Vagina (tissue), 2 donors: ENCODE measurements at places on chromosomes 3 and 15. TPM values are rescaled to one million over a fixed set of nuclear protein-coding genes. Genes with fewer than 3 reads are reported as not detected.

GRCh38 chr3:127612966-127613365 lies 14.8 kb downstream of the MCM2 start:
- H3K4me1 ChIP-seq = no peaks in the 10 kb centered on the region
- no peaks in the 10 kb centered on the region for H3K27me3 ChIP-seq
- no peak overlapping the region for H3K27ac ChIP-seq
- no peaks in the 10 kb centered on the region for H3K36me3 ChIP-seq
- H3K4me3 ChIP-seq = no peak overlapping the region

DNA sequence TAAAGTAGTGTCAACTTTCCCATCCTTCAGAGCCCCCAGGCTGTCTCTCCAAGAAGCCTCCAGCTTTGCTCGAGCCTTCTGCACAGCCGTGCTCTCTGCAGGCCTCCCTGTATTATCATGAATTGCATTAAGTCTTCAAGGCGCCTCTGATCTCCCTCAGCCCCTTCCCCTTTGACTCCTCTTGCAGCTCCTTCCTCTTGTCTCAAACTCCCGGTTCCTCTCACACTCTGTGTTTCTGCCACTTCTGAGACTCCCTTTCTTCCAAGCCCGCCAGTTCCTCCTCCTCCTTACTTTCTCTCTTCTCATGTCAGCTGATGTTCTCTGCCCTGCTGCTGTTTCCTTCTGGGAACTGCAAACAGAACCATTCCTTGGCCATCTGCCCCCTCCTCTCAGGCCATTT lies 418.8 kb downstream of the EPHB1 start:
- no peaks in the 10 kb centered on the region for H3K27me3 ChIP-seq
- H3K4me1 ChIP-seq = no peaks in the 10 kb centered on the region
- no peak overlapping the region for H3K27ac ChIP-seq
- no peaks in the 10 kb centered on the region for H3K36me3 ChIP-seq
- peak; percentile 74 for DNase-seq

- peaks cover 12% of the 10 kb centered on the region for H3K4me1 ChIP-seq
- no peak for DNase-seq
- H3K27me3 ChIP-seq = no peaks in the 10 kb centered on the region
- H3K4me3 ChIP-seq = no peak overlapping the region
Observed at GRCh38 chr15:56038707-56039106, 45.3 kb upstream of the NEDD4 start.

- H3K36me3 ChIP-seq = no peaks in the 10 kb centered on the region
- H3K4me3 ChIP-seq = no peak overlapping the region
- no peaks in the 10 kb centered on the region for H3K27me3 ChIP-seq
- DNase-seq = no peak
Observed at GRCh38 chr15:73010154-73011152, 41.8 kb upstream of the NEO1 start.

DNA sequence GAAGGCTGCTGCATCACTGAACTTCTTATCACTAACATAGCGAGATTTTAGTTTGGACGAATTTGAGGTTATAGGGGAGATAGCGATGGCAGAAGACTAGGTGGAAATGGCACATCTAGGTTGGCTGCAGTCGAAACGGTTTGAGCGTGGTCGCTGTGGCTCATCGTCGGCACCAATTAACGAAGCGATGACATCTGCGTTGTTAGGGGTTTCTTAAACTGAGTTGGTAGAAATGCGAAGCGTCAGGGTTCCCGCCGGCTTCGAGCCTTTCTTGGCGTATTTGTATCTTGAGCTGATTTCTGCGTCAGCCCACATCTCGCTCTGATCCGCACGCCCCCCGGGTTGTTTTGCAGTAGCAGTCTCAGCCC lies 319 bp downstream of the LNP1 start:
- no peaks in the 10 kb centered on the region for H3K36me3 ChIP-seq
- H3K27me3 ChIP-seq = no peaks in the 10 kb centered on the region
- H3K27ac ChIP-seq = peak overlapping the region; percentile 85
- DNase-seq = no peak

GRCh38 chr15:62946940-62947339 lies 95.6 kb upstream of the TPM1 start:
- H3K4me1 ChIP-seq = no peaks in the 10 kb centered on the region
- no peaks in the 10 kb centered on the region for H3K36me3 ChIP-seq
- no peak overlapping the region for H3K27ac ChIP-seq
- DNase-seq = no peak

- H3K27ac ChIP-seq = no peak overlapping the region
- H3K36me3 ChIP-seq = no peaks in the 10 kb centered on the region
- no peaks in the 10 kb centered on the region for H3K27me3 ChIP-seq
- peaks cover 21% of the 10 kb centered on the region for H3K4me1 ChIP-seq
- no peak overlapping the region for H3K4me3 ChIP-seq
Observed at GRCh38 chr3:123816673-123817207, 67.4 kb downstream of the MYLK start.

DNA sequence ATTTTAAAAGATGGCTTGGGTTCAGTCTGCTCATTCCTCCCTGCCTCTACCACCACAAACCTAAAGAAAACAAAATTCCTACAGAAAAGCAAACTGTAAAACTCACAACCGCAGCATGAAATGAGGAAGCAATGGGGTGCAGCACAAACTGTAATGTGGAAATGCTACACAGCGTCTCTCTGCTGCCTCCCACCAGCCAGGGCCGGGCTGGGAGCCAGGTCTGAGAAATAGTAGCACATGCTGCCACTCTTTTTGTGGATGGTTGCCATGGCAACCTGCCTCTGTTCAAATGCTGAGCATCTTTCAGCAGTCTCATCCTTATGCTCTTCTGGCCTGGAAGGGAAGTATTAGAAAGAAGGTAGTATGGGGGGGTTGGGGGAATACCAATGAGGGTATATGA lies 55.4 kb downstream of the EOMES start:
- no peaks in the 10 kb centered on the region for H3K36me3 ChIP-seq
- DNase-seq = peak; percentile 79
- H3K4me1 ChIP-seq = peaks cover 10% of the 10 kb centered on the region
- no peaks in the 10 kb centered on the region for H3K27me3 ChIP-seq
- no peak overlapping the region for H3K27ac ChIP-seq

- H3K4me1 ChIP-seq = no peaks in the 10 kb centered on the region
- no peaks in the 10 kb centered on the region for H3K27me3 ChIP-seq
Observed at GRCh38 chr3:185253645-185254410, at the start of gene EHHADH. TSS of gene EHHADH (minus strand) at chr3:185254049. CDS start at chr3:185254022, 27 bp downstream.

GRCh38 chr3:8762607-8763377 lies 6.6 kb downstream of the OXTR start:
- no peaks in the 10 kb centered on the region for H3K27me3 ChIP-seq
- H3K4me3 ChIP-seq = no peak overlapping the region
- no peak overlapping the region for H3K27ac ChIP-seq
- H3K36me3 ChIP-seq = no peaks in the 10 kb centered on the region

DNA sequence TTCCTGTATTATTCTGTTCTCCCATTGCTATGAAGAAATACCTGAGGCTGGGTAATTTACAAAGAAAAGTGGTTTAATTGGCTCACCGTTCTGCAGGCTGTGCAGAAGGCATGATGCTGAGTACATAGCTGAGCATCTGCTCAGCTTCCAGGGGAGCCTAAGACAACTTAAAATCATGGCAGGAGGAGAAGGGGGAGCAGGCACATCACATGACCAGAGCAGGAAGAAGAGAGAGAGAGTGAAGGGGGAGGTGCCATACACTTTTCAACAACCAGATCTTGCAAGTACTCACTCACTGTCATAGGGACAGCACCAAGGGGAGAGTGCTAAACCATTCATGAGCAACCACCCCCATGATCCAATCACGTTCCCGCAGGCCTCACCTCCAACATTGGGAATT lies 184.4 kb downstream of the GOLGA8K start:
- H3K27ac ChIP-seq = no peak overlapping the region
- no peaks in the 10 kb centered on the region for H3K27me3 ChIP-seq
- no peaks in the 10 kb centered on the region for H3K4me1 ChIP-seq
- H3K4me3 ChIP-seq = no peak overlapping the region
- no peaks in the 10 kb centered on the region for H3K36me3 ChIP-seq

DNA sequence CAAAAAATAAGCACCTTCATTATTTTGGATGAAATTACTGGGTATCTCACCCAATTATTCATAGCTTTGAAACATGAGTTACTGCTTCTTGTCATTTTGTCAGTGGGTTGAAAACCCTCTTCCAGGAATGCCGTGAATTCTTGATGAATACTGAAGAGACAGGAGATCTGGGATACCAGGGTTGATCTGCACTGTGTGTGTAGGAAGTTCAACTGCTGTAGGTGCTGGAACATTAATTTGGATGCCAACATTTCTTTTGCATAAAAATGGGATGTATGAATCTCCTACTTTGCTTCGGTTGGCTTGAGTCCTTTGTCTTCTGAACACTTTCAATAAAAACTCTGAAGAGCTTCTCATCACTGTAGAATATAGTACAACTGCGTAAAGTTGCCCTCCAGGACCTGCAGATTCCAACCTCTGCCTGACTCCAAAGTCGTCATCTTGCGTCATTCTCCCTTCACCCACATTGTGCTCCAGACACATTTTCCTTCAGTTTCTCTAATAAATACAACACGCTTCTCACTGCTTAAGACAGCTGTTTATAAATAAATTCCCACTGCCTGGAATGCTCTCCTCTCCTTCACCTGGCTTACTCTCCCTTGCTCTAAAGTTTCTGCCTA lies 312.7 kb upstream of the TGFBR2 start:
- no peak for DNase-seq
- no peaks in the 10 kb centered on the region for H3K36me3 ChIP-seq
- H3K27me3 ChIP-seq = no peaks in the 10 kb centered on the region
- no peak overlapping the region for H3K4me3 ChIP-seq
- no peak overlapping the region for H3K27ac ChIP-seq

DNA sequence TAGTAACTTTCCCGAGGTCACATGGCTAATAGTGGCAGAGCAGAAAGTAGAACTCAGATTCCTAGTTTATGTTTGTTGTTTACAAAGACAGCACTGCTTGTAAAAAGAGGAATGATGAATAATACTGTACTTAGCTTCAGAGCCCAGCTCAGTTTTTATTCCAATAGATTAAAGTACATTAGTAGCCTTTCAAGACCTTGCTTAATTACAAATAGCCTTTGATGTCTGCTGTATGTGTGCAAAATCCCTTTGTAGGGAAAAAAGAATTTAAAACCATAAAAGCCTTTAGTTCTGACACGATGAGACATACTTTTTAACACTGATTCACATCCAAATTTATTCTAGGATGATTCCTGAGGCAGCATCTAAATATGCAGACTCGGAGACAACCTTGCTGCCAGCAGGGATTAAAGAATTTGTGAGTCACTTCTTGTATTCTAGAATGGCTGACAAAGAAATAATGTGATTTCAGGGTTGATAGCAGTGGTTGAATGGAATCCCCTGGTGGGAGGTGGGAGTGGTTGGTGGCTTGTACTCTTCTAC lies 324.2 kb upstream of the TGFBR2 start:
- peaks cover 29% of the 10 kb centered on the region for H3K4me1 ChIP-seq
- H3K27ac ChIP-seq = no peak overlapping the region

DNA sequence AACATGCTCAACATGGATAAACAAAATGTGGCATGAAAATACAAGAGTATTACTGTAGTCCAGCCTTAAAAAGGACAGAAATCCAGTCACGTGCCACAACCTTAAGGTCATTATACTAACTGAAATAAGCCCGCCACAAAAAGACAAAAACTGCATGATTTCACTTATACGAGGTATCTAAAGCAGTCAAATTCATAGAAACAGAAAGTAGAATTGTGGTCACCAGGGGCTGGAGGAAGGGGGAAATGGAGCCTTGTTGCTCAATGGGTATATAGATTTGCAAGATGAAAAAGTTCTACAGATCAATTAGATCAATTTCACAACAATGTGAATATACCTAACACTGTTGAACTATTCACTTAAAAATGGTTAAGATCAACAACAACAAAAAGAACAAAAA lies 7.4 kb downstream of the GLB1 start:
- no peaks in the 10 kb centered on the region for H3K36me3 ChIP-seq
- H3K27ac ChIP-seq = no peak overlapping the region
- H3K4me3 ChIP-seq = no peak overlapping the region
- no peak for DNase-seq

GOLGA6L1 gene
- not detected for total RNA-seq

SUCNR1 gene
- 0.49 TPM for total RNA-seq
